Epithelial cell of esophagus (primary cell): ENCODE measurements at places on chromosomes 2 and 18.

- no peak for DNase-seq
Observed at GRCh38 chr2:41167014-41167413, 715.1 kb upstream of the SLC8A1 start.

GRCh38 chr2:64638502-64639120 lies 15.1 kb downstream of the SERTAD2 start:
- DNase-seq = peak; percentile 84

GRCh38 chr2:95017071-95017501 lies 8.4 kb upstream of the MAL start:
- peak; percentile 37 for DNase-seq

DNA sequence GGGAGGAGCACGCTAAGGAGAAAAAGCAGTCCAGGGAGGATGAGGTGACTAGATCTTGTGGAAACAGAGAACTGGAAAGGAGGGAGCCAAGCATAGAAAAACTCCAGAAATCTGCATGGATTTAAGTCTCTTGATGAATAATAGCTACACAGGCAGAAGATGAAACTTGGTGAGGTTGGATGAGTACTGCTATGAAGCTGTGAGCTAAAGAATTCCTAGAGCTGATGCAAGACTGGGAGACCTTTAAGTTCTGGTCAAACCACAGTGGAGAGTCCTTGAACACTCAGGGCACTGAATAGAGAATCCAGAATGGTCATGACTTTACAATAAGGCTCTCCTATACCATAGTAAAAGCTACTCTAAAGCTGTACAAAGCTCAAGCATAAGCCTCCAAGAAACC lies 18.4 kb upstream of the PIEZO2 start:
- no peak for DNase-seq

DNA sequence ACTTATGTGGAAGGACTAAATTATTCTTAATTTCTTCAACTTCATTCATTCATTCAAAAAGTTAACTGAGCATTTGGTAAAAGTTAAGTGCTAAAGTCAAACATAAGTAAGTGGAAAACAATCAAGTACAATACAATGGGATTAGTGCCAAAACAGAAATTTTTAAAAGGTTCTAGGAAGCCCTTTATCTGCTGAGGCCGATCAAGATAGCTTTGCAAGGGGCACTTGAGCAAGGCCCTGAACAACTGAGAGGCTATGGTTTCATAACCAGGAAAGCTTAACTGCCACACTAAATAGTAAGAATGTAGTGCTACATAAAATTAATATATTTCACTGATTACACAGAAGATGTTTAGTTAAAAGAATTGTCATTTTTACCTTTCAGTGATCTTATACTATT lies 76.5 kb downstream of the NOL10 start:
- DNase-seq = no peak

- no peak for DNase-seq
Observed at GRCh38 chr2:108889907-108890306, 99.1 kb downstream of the EDAR start.

DNA sequence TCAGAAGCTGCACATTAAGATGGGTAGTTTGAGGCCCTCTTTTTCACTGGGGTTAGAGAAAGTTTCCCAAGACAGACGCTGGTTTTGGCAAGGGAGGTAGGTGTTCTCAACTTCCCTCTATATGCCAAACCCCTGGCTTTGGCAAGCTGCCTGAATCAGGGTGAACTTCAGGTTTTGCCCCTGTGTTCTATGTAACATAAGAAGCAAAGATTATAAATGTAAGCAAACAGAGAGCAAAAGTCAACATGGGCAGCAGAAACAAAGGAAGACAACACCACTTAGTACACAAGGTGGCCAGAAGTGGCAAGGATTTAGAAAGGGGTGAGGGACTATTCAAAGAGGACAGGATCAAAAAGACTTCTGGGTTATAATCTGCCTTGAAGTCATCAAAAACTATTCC lies 70.5 kb upstream of the TFCP2L1 start:
- DNase-seq = no peak

DNA sequence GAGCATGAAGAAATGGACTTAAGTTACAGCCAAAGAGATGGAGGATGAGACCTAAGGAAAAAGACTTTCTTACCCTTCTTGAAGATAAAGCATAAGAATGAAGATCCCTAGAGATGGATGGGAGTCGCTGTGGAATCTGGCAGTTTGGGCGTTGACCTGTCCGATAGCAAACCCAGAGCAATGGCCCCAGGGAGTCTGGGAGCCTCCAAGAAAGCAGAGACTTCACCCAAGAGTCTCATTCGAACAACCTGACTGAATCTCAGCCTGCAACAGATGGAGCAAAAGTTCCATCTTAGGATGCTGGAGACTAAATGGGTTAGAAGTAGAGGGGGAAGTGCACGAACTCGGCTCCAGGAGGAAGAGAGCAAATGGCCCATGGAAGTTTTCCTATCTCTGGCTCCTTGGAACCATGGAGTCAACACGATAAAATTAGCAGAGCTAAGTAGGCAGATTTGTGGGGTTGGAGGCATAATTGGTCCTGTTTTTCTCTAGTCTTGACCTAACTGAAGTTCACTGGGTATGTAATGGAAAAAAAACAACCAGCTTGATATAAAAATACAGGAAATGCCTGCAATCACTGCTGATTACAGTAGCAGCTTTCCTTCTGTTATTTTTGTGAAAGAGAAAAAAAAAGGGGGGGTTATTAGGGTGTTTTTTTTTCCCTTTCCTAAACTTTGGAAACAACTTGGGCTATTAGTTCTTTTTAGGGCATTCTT lies 178.4 kb upstream of the EPAS1 start:
- no peak for DNase-seq

- no peak for DNase-seq
Observed at GRCh38 chr2:38380397-38381130, 3.5 kb upstream of the ATL2 start.

GRCh38 chr2:231542136-231542535 lies 11.9 kb upstream of the NMUR1 start:
- DNase-seq = no peak

DNA sequence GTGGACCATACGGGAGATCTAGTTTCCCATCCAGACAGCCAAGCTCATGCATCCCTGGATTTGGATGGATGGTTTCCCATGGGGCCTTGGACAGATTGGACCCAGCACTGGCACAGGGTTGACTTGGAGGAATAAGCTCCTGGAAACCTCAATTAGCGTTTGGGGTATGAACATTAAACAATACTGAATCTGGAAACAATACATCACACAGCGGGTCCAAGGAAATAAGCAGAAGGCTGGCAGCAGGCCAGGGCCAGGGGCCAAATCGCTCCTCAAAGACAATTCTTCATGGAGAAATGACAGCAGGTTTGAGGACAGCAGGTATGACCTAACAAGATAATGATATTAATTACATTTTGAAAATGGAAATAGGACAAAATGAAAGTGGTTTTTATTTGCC lies 540.6 kb downstream of the RIT2 start:
- no peak for DNase-seq

DNA sequence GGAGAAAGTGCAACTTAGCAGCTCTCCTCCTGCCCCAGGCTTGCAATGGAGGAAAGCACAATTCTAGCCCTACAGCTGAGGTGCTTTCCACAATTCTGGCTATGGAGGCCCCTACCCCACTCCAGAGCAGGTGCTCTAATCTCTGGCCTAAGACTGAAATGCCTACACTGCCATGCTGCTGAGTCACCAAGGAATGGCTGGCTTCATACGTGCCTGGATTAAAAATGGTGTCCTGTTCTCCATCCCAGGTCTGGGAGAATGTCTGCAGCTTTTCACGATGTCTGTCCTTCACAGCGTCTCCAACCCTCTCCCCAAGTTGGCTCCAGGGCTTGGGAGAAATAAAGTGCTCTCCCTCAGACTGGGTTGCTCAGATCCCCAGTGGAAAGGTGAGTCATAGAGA lies 48.5 kb downstream of the MBOAT2 start:
- DNase-seq = no peak

DNA sequence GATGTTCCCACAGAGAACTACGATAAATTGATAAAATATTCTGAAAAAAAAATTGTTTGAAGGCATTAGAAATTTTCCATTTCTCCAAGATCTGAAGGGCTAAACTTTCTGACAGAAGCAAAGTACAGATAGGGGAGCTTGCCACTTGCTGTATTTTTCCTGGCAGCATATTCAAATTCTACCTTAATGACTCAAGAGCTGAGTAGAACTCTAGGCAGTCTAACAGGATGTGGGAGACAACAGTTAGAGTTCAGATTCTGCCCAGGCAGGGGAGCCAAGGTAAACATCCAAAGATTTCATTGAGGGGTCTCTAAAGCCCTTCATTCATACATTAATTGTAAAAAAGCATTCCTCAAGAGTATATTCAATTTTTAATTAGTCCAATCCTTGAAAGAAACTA lies 46.0 kb upstream of the RIT2 start:
- no peak for DNase-seq

DNA sequence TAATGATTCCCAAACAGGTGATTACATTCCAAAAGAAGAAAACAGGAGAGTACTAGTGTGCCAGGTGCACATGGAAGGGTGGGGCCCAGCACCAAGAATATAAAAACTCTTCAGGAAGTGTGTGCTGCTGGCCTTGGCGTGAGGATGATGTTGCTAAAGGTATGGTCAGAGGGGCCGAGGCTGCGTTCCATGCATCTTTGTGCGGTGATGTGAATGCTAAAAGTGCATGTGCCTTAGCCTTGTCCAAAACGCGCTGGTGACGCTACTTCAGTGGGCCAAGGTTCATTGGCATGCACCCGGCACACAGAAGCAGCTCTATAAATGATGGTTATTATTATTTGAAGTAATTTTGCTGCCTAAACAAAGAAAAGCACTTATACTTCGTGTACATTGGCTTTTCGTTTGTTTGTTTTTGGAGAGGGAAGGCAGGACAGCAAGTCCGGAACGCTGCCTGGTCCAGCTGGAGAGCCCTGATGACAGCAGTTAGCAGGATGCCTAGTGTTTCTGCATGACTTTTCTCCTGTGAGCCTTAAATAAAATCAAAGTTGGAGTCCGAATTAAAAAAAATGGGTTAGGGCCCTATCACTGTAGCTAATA lies 2.9 kb downstream of the ALKAL2 start:
- DNase-seq = no peak

- DNase-seq = no peak
Observed at GRCh38 chr18:59593291-59593717, 103.9 kb downstream of the CCBE1 start.

- no peak for DNase-seq
Observed at GRCh38 chr2:236056141-236056540, 112.0 kb downstream of the GBX2 start.

- DNase-seq = no peak
Observed at GRCh38 chr18:46761059-46761769, 4.4 kb upstream of the ST8SIA5 start.

- DNase-seq = peak; percentile 87
Observed at GRCh38 chr2:222518570-222519381, 94.4 kb downstream of the SGPP2 start.

DNA sequence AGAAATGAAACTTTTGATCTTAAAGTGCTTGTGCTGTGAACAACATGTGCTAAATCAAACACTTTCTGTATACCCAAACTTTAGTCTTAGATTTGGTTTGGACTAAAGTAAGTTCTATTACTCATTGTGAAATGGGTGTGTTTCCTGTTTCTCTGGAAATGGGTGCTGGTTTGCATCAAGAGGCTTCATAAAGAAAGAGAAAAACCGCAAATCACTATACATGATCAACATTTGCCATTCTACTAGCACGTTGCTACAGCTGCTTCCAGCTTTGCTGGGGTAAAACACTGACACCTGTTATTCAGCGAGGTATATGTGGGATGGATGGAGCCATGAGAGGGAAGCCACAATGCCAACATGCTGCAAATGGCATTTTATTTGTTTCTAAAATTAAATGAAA lies 547.0 kb upstream of the ACVR2A start:
- no peak for DNase-seq

- DNase-seq = no peak
Observed at GRCh38 chr2:64470766-64471295, 16.9 kb downstream of the LGALSL start.

GRCh38 chr2:157476953-157477709 lies 33.2 kb upstream of the CYTIP start:
- DNase-seq = peak; percentile 55

DNA sequence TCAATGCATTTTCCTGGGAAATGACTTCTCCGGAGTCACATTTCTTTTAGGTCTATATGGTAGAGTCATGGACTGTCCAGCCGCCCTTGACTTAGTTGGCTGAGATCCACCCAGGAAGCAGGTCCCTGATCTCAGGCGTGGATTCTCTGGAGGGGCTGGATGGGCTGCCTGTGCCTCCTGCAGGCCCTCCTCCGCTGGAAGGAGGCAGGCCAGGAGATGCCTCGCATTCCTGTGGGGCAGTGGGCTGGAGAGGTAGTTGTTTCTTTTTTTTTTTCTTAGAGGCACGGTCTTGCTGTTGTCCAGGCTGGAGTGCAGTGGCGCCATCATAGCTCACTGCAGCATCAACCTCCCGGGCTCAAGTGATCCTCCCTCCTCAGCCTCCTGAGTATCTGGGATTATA lies 129.0 kb upstream of the MYCN start:
- no peak for DNase-seq
